ENCODE measurements at places on chromosomes 12 and 14. TPM values are rescaled to one million over a fixed set of nuclear protein-coding genes. Genes with fewer than 3 reads are reported as not detected.

STAT2 gene
- 173 TPM for total RNA-seq

LMBR1L gene
- 56.4 TPM for total RNA-seq

GLS2 gene
- not detected for total RNA-seq

AICDA gene
- total RNA-seq: not detected

MAGOHB gene
- 22.7 TPM for total RNA-seq

CLEC1A gene
- not detected for total RNA-seq

ERP27 gene
- total RNA-seq: not detected

Data from smooth muscle cell of the umbilical artery (primary cell).